ENCODE measurements at places on chromosomes 2 and 18.

DNA sequence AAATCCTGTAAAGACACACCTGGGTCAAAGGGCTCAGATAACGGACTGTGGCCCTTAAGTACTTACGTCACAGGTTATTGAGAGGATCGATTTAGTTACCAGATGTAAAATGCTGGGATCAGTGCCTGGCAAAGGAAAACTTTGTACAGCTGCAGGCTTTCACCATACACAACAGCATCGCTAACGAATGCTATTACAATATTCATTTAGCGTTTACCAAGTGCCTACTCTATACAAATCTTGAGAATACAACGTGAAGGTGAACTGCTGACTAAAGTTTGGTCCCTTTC is 619 bp upstream of the MSH6 start:
- DNase-seq: no peak

GRCh38 chr18:30997223-30997622 is 45.3 kb downstream of the DSC3 start:
- no peak for DNase-seq

GRCh38 chr2:73984203-73984921 is at the start of gene TET3:
Gene TET3 (plus strand): TSS chr2:73984910. CDS start chr2:73986404, 1,494 bp downstream.
- DNase-seq: peak; percentile 57

GRCh38 chr18:58005885-58006523 is 38.0 kb upstream of the NEDD4L start:
- no peak for DNase-seq

DNA sequence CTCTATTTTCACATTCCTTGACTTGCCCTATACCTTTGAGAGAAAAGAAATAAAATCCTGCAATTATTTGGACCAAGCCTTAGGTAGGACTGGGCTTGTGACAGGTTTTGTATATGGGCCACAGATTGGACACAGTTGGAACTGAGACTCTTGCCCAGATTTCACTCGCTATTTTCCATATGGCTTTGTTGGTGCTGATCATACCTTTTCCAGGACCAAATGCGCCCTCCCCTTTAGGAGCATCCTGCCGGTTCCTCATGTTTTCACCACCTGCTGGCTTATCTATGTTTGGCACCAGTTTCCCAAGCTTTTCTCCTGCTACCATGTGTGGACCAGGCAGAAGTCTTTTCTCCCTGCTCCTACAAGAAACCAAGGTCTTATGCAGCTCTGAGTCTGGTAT is 494.9 kb downstream of the EPHA4 start:
- no peak for DNase-seq

GRCh38 chr2:168997118-168997521 is 34.0 kb downstream of the ABCB11 start:
- DNase-seq: no peak

DNA sequence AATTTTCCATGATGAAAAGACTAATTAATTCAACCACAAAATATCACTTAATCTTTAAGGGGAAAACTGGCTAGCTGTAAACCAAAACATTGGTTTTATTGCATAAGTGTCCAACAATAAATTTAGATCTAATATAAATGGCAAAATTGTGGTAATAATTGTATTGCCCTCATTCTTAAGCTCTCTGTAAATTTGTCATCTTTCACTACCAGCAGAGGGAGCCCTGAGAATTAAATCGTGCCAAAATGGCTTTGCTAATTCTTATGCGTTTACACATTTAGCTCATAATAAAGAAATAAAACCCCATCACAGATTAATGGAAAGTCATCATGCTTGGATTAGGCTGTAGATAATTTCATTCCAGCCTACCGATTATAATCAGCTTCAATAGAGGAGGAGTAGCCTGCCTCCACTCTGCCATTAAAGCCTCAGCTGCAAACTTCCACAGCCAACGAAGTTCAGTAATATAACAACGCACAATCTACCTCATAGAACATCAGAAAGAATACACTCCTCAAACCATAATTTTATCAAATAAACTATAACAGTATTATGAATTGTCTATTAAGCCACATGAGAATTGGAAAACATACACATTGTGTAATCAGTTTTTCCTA is 70.0 kb upstream of the ATP5MC3 start:
- DNase-seq: peak; percentile 13

- no peak for DNase-seq
Measured at GRCh38 chr2:174611006-174611405, 13.4 kb upstream of the WIPF1 start.

DNA sequence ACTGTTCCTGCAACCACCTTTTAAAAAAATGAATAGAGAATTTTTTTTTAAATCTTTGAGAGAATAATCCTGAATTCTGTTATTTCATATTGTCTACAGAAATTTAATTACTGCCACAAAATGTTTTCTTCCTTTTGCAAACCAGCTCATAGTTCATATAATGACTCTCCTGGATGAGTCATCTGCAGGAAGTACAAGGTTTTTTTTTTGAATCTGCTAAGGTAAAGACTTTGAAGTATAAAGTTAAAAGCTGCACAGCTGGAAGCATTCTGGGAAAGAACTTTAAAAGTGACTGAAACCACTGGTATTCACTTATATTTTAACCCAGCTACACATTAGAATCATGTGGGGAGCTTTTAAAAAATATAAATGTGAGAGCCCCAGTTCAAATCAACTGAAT is 25.4 kb downstream of the SESTD1 start:
- DNase-seq: no peak

DNA sequence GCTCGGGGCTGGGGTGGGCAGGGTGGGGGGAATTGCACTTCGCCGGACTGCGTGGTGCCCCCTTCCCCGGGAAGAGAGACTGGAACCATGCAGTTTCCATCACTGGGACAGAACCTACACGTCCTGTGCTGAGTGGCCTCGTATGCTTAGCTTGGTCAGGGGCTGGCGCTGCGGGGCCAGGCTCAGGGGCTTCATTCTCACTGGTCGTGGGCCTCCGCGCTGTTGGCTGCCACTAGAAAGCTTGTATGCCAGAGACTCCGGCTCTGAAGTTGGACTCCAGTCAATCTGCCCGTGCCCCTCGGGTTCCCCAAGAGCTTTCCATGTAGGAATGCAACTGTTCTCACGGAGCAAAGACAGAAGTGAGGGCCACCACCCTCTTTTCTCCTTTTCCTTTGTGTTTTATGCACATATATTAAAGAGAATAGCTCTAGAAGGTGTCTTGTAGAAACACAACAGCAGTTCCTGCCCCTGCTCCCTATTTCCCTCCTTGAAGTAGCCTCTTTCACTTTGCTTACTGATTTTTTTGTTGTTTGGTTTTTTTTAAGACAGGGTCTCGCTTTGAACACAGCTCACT is 64.0 kb upstream of the YWHAQ start:
- DNase-seq: no peak

GRCh38 chr18:26697186-26697884 is 149.0 kb upstream of the KCTD1 start:
- DNase-seq: no peak

DNA sequence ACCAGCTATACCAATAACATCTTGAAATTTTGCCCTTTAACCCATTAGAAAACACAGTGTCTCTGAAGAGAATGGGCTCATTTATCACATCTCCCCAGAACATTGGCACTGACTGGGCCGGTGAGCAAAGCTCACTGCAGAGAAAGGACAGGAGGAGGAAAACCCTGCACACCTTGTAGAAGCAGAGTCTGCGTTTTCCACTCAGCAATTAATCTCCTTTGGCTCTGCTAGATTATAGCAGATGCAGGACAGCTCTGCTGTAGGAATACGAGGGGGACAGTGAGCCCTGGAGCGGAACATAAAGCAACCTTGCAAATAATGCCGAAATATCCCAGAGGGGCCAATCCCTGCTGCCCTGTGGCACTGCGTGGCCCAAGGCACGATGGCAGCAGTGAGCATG is 113.9 kb downstream of the TSN start:
- DNase-seq: no peak

DNA sequence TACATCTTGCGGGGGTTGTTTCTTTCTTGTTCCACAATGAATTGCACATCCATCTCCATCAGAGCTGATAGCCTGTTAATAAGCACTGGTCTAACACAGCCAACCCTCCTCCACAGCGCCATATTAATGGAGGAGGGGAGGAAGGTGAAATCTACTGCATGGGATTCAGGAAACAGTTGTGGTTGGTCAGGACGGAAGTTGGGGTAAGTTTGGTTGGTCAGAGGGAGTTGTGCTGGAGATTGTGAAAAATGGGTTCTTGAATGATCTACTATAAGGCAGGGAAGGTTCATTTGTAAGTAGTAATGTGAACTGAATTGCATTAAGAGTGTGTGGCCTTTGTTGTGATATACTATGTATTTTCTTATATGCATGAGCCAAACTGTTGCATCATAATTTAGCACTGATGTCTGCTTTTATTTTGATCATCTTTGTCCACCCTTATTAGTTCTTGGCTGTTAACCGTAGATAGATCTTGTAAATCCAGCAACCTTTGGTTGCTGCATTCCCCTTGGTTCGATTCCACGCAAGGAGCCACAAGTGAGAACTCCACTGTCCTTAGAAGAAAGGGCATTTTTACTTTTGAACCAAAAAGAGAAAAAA is 150.6 kb upstream of the MAPRE2 start:
- DNase-seq: no peak

DNA sequence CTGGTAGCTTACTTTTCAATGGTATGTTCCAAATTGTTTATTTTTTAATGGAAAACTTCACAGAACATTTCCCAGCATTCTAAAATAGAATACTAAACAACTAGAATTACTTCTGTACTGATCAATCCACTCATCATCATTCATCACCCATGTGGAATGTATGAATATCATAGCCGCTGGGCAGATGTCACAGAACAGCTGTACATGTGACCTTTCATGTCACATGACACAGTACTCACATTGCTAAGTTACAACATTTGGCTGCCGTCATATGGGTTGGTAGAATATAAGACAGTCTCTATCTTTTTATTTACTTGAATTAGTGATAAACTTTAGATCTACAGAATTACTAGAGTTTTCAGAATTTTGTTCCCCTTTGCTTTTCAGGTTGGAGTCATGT is 387.6 kb downstream of the ZEB2 start:
- DNase-seq: no peak

DNA sequence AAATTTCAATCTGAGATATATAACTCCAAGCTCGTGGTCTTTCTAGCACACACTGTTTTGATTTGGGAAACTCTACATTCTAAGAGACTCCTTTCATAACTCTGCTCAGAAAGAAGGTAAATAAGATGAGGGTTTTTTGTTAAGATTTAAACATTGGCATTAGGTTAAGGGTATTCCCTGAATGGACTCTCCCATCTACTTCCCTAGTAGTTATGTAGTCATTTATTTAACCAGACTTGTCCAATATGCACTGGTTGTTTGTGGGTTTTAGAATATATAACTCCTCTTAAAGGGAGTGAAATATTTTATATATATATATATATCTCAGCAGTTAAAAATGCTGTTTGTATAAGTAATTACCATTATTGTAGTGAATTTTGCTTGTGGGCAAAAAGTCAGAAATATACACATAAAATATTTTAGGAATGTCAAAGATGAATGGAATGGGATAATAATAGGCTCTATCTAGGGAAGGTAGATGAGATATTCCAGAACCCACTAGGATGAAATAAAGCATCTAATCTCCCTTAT is 61.5 kb upstream of the WDR75 start:
- DNase-seq: no peak

- no peak for DNase-seq
Measured at GRCh38 chr2:97834610-97835009, 121.2 kb downstream of the ZAP70 start.

- peak; percentile 10 for DNase-seq
Measured at GRCh38 chr2:239926587-239927232, 98.4 kb downstream of the NDUFA10 start.

- DNase-seq: no peak
Measured at GRCh38 chr2:233250985-233251305, 528 bp upstream of the ATG16L1 start.

DNA sequence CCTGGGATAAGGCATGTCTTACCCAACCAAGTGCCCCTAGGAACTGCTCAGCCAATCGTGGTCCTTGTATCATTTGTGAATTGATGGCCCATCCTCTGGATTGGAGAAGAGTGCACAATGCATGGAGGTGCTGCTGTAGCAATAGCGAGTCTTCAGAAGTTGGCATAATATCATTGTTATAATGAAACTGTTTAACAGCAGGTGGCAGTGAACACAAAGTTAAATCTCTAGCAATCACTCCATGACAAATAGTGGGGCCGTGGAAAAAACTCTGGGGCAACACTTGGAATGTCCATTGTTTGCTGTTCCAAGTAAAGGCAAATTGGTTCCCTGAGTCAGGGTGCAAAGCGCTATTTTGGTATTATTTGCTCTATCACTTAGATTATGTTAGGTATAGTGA is 11.4 kb downstream of the REG1A start:
- DNase-seq: no peak

- DNase-seq: no peak
Measured at GRCh38 chr2:170396799-170397459, 219.0 kb downstream of the MYO3B start.

- no peak for DNase-seq
Measured at GRCh38 chr2:75356865-75357264, 157.5 kb upstream of the TACR1 start.

- no peak for DNase-seq
Measured at GRCh38 chr2:134398300-134398699, 144.4 kb downstream of the MGAT5 start.

DNA sequence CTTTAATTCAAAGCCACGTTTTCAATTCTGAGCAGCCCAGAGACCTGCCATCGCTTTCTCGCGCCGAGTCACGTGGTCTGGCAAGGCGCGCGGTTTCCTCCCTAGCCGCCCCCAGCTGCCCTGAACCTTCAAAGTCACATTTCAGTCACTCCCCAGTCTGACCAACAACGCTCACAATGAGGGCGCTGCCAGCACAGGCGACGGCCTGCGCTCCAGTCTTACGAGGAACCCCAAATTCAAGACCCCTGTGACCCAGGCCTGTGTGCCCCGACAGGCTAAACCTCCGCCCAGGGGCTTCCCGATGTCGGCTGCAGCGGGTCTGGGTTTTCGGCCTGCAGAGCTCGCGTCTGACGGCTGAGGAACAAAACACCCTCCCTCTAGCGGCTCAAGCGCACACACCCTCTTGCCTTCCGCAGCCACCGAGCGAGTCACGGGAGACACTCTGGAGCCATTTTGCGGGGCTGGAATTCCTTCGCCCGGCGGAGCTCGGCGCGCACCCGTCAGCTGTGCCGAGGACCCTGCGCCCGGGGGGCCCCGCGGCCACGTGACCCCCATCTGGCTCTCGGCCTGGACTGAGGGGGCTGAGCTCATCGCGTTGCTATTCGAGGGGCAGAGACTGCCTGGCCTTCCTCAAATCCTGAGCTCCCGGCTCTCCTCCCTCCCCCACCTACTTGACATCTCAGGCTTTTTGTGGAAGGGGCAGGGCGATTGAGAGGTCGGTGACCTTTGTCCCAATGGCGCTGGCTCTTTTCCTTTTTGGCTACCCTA is 69.9 kb upstream of the ITGB6 start:
- DNase-seq: peak; percentile 78

- DNase-seq: no peak
Measured at GRCh38 chr18:76532875-76533274, 37.8 kb upstream of the ZNF516 start.

GRCh38 chr2:73408198-73408597 is 22.6 kb downstream of the ALMS1 start:
- no peak for DNase-seq

- DNase-seq: no peak
Measured at GRCh38 chr18:42094875-42095274, 139.8 kb downstream of the PIK3C3 start.

Data from BE2C (cell line).